Stimulated activated CD8-positive, alpha-beta memory T cell treated with anti-CD3 and anti-CD28 coated beads, Interleukin-4, amount 100 ng/mL, for 4 hours (primary cell): ENCODE measurements at places on chromosomes 7 and 10.

- no peak for DNase-seq
Measured at GRCh38 chr7:25408012-25408687, 179.9 kb upstream of the NPVF start.

- no peak for DNase-seq
Measured at GRCh38 chr10:132110111-132110521, 44.4 kb downstream of the JAKMIP3 start.

- no peak for DNase-seq
Measured at GRCh38 chr10:112249722-112250121, 33.5 kb upstream of the TECTB start.

DNA sequence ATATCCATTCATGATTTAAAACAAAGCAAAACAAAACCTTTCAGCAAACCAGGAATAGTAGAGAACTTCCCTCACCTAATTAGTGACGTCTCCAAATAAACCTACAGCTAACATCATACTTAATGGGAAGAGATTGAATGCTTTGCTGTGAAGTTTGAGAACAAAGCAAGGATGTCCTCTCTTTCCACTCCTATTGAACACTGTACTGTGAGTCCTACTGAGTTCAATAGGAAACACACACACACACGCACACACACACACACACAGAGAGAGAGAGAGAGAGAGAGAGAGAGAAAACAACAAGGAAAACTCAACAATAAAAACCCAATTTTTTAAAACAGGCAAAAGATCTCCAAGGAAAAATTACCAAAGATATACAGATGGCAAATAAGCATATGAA lies 32.3 kb downstream of the PODXL start:
- no peak for DNase-seq

DNA sequence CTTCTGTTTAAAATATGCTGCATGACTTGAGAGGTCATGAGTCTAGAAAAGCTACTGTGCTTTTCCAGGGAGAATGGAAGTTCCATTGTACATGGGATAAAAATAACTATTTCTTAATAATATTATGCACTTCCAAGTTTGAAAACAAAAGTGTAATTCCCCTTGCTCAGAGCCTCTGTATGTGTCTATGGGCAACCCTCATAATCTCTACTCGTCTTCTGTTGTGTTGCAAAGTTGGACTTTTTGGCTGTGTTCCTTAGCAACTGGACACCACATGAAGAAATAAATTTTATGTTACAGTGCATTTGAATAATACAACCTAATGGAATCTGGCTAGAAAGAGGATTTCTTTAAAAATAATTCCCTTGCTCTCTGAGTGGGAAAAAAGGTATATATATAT lies 242.6 kb downstream of the TWIST1 start:
- no peak for DNase-seq

GRCh38 chr7:117791877-117792780 lies 81.1 kb downstream of the CTTNBP2 start:
- no peak for DNase-seq

DNA sequence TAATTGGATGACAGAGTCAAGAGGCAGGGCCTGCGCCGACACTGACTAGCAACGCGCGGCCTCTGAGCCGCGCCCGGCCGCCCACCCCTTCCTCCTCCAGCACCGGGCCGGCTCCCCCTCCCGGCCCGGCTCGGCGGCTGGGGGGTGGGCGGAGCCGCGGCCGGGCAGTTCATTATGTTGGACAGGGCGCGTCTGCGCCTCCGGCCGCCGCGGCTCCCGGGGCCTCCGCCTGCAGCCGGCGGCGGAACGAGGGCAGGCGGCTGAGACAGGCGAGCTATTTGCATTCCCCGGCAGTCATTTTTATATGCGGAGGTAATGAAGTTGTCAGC lies 106.7 kb downstream of the SNX10 start:
- DNase-seq, result no peak

GRCh38 chr7:601595-602340 lies 82.1 kb upstream of the PDGFA start:
- peak; percentile 76 for DNase-seq

- no peak for DNase-seq
Measured at GRCh38 chr10:122974023-122974422, 6.2 kb upstream of the PSTK start.

DNA sequence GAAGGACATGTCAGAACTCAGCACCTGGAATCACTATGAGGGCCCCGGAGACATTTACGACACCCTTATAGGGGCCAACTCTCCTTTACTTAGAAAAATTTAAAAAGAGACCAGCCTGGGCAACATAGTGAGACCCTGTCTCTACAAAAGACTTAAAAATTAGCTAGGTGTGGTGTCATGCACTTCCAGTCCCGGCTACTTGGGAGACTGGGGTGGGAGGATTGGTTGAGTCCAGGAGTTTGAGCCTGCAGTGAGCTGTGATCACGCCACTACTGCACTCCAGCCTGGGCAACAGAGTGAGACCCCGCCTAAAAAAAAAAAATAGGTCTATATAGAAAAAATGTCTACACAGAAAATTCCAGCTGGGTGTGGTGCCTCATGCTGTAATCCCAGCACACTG lies 7.5 kb upstream of the CYTH3 start:
- DNase-seq, result no peak

DNA sequence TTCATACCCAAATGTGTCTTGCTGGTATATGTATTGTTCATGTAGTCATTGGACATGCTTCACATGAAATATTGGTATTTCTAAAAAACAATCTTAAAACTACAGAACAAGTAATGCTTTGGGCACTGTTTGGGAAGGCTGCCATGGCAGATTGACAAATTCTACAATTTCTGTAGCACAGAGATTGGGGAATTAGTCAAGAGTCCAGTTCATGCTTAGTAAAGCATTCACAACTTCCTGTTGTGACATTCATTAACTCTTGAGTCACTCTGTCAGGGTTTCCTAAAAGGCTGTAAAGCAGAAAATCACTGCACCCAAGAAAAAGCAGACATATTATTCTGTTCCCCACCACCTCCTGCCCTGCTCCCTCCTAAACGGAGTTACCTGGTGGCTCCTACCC lies 398.9 kb downstream of the PHTF2 start:
- DNase-seq, result no peak

- no peak for DNase-seq
Measured at GRCh38 chr10:60648761-60649160, 129.5 kb upstream of the CDK1 start.

DNA sequence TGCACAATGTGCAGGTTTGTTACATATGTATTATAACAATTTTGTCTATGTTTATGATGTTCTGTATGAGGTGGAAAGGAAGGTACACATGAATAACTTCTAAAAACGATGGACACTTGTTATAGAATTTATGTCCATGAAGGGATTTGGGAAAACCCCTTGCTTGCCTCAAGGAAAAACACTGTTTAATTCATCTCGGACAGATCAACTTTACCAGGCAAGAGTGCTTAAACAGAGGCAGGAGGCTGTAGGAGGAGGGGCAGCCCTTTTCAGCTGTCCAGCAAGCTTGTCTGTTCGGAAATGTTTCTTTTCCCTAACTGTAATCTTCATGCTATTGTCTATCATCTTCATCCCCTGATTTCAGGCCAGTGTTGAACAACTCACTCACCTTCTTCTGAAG lies 200.9 kb downstream of the CDC14C start:
- DNase-seq, result no peak

DNA sequence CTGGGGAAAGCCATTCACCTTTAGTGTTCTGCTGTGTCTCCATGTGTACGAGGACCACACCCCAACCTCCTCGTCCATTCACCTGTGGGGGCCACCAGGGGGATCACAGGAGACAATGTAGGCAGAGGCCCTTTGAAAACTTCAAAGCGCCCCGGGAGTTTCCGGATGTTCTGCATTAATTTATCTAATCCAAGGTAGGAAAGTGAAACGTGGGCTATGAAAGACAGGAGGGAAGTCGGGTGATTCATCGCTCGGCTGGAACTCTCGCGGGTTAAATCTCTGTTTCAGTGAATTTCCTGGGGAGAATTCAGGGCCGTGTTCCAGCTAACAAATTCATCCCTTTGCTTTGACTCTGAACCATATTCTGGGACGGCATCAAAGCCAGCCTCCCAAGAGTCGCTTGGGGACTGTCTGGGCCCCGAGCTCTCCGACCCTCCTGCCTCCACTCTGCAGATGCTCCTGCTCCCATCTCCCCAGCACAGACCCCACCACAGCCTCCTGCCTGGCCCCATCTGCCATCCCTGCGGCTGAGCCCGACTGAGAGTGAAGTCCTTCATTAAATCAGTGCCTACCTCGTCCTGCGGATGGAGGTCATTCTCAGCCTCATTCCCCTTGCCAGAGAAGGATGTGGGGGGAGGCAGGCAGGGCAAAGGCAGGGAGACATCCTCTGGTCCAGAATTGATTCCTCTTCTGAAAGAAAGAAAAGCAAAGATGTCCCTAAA lies 114.1 kb upstream of the CARD11 start:
- DNase-seq, result no peak

- DNase-seq, result no peak
Measured at GRCh38 chr10:52870562-52870961, 98.0 kb upstream of the MBL2 start.

GRCh38 chr7:127726476-127726875 lies 74.5 kb downstream of the SND1 start:
- no peak for DNase-seq

- DNase-seq, result no peak
Measured at GRCh38 chr10:73968098-73968521, 29.8 kb upstream of the VCL start.

DNA sequence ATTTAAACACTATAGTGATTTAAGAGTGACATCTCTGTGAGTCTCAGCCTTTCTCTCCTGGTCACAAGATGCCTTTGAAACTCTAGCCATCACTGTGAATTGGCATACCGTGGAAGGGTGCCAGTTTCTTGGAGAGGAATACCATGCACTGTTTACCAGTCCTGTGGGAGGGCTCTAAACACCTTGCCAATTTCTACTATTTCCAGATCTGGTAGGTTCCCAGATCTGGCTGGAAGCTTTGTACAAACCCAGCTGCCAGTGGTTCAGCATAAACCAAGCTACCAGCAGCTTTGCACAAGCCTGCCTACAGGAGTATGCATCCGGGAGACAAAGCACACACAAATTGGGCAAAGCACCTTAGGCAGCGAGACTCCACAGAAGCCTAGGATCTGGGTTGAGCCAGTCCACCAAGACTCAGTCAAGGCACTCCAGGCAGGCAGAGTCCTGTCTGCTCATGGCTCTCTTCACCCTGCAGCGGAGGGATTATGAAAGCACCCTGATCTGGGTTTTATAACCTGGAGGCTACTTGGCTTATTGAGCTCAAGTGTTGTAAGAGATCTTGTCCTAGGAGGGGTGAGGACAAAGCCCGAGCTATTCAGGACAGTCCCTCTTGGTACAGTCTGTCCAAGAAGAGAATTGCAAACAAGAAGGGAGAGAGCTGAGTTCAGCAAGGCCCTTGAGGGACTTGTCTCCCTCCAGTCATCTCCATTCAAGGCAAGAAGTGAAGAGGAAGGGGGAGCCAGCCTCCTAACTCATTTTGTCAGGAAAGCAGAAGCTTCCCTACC lies 23.6 kb downstream of the MCM10 start:
- DNase-seq, result no peak

DNA sequence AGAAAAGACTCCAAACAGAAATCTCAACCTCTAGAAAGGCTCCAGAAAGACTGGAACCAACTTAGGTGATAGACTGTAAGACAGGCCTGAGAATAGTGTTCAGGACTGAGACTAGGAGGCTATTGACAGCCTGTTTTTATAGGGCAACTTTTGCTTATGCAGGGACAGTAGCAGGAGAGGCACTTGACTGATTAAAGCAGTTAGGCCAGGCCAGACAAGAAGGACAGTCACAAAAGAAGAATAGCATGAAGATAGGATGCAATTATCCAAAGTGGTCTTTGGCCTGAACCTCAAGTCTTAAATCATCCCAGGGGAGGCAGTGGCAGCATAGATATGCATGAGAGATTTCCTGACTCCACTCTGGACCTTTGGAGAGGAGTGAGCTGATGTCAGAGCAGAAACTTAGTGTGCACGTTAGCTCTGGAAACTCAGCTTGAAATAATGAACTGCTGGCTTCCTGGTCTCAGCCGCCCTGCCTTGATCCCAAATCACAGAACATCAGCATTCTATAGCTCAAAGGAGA lies 290.6 kb downstream of the SORCS3 start:
- no peak for DNase-seq

DNA sequence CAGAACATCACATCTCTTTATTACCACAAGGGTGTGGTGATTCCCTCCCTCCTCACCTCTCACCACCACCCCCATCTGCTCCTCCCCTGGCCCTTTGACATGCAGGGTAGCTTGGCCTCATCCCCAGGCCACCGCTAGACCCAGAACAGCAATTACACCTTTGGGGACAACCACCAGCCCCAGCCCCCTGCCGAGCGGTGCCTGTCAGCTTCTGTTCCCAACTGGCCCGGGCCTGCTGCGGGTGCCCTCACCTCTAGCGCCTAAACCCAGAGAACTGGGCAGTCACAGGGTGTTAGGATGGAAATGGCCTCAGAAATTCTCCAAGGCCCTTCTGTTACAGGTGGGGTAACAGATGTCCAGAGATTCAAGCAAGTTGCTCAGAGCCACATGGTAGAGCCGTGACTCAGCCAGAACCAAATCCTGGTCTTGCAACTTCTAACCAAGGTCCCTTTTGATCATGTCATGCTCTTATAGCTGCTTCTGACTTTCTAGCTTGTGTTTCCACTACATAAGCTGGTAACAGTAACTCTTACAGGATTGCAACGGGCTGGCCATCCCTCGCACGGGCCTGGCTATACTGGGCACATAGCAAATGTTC lies 78.0 kb downstream of the PRKAG2 start:
- DNase-seq, result no peak

DNA sequence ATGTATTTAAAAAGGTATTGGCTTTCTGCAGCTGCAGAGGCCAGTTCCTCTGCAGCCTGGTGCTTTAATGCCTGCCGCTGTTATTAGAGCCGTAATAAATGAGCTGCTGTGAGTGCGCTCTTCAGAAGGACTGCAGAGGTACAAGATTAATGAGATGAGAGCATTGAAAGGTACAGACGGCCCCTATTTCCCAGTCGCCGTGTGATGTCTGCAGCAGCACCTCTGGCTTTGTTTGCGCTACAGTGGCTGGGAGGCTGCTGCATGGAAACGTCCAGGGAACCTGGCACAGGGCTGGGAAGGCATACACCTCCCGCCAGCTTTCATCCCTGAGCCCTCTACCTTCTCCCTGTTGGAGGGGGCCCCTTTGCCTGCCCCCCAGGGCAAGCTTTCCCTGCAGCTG lies 383.8 kb upstream of the ZMIZ1 start:
- DNase-seq, result no peak

DNA sequence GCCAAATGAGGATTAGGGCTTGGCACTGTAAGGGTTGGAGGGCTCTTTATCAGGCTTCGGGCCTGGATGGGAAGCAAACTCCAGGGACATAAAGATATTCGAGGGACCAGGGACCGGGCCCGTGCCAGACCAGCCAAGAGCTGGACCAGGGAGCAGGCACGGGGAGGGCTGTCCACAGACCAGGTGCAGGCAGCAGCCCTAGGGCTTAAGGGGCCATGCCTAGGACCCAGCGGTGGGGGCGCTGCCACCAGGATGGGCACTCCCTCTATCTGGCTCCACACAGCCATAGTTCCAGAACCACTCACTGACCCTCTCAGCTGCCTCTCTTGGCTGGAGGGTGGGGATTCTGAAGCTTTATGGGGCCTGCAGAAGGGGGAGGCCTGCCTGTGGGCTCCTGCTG lies 32.9 kb downstream of the FAM241B start:
- no peak for DNase-seq
